SJCRH30 (cell line): ENCODE measurements at places on chromosomes 3 and 15. TPM values are rescaled to one million over a fixed set of nuclear protein-coding genes. Genes with fewer than 3 reads are reported as not detected.

The GASK1A gene
- not detected in 2 replicates for total RNA-seq

The ADAMTS7 gene
- 2.0 and 2.4 TPM in 2 replicates for total RNA-seq

The ANKRD28 gene
- 26.4 and 28.8 TPM in 2 replicates for total RNA-seq

DNA sequence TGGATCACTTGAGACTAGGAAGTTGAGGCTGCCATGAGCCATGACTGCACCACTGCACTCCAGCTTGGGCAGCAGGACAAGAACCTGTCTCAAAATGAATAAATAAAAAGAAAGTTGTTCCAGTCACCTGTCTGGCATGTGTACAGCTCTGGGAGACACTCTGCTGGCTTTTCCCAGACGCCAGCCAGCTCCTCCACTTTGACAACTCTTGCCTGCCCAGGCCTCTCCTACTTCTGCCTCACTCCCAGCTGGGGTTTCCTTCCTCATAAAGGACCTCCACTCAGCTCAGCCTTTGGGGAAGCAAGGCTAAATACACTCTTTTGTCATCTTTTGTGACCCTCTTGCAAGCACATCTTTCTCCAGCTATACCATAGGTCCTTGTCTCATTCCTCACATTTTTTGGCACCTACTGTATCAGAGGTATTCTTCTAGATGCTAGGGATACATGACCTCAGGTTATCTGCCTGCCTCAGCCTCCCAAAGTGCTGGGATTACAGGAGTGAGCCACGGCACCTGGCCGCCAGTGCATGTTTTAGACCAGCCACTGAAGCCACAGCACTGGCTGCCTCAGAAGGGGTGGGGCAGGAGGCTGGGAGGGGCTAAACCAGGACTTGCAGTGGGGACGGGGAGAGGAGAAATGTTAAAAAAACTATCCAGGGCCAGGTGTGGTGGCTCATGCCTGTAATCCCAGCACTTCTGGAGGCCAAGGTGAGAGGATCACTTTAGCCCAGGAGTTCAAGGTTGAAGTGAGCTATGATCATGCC is 10.0 kb upstream of the ELP6 start:
- H3K36me3 ChIP-seq = no peaks in the 10 kb centered on the region
- H3K27me3 ChIP-seq = no peaks in the 10 kb centered on the region
- no peak for DNase-seq
- H3K4me3 ChIP-seq = no peak overlapping the region
- no peak overlapping the region for H3K27ac ChIP-seq

The GTF2E1 gene
- total RNA-seq = 31.6 and 32.3 TPM in 2 replicates

DNA sequence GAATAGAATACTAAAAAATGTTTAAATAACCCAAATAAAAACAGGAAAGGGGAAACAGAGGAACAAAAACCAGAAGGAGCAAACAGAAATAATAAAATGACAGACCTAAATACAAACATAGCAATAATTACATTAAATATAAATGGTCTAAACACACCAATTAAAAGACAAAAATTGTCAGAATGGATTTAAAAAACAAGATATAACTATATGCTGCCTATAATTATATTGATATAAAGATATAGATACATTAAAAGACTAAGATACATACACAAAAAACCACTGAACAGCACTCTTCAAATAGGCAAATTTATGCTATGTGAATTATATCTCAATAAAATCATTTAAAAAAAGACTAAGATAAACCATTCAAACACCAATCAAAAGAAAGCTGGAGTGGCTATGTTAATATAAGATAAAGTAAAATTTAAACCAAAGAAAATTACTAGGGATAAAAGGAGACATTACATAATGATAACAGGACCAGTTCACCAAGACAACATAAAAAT is 168.9 kb downstream of the SMAD6 start:
- H3K4me1 ChIP-seq = no peaks in the 10 kb centered on the region
- H3K4me3 ChIP-seq = no peak overlapping the region
- no peak overlapping the region for H3K27ac ChIP-seq
- no peaks in the 10 kb centered on the region for H3K27me3 ChIP-seq
- H3K36me3 ChIP-seq = no peaks in the 10 kb centered on the region
- no peak for DNase-seq

The SI gene
- not detected in 2 replicates for total RNA-seq

The ITPKA gene
- 8.4 and 8.8 TPM in 2 replicates for total RNA-seq

DNA sequence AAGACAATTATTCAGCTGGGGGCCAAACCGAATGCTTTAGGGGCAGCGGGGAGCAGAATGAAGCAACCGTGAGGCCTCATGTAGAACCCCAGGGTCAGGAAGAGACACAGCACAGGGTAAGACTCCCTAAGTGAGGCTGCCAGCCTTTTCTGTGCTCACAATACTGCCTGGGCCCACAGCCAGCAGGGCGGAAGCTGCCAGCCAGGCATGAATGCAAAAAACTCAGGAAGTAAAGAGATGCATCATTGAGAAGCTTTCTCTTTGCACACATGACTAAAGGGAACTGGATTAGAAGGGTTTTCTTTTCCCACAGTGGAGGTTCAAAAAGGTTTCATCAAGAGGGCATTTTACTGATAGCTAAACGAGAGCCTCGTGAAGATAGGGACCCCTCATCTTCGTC is 33.3 kb downstream of the CA12 start:
- peaks cover 23% of the 10 kb centered on the region; the same call in 1 of the 2 replicates for H3K4me1 ChIP-seq
- DNase-seq = peak; percentile 42
- H3K27me3 ChIP-seq = no peaks in the 10 kb centered on the region

The HGD gene
- 0.18 TPM in 1 of 2 replicates, not detected in the other for total RNA-seq
